ENCODE measurements at places on chromosomes 4 and X. TPM values are rescaled to one million over a fixed set of nuclear protein-coding genes. Genes with fewer than 3 reads are reported as not detected.

Gene MAGEB17
- not detected for total RNA-seq

Gene MSANTD1
- 1.2 TPM for total RNA-seq

Gene PARM1
- total RNA-seq, result 0.73 TPM

DNA sequence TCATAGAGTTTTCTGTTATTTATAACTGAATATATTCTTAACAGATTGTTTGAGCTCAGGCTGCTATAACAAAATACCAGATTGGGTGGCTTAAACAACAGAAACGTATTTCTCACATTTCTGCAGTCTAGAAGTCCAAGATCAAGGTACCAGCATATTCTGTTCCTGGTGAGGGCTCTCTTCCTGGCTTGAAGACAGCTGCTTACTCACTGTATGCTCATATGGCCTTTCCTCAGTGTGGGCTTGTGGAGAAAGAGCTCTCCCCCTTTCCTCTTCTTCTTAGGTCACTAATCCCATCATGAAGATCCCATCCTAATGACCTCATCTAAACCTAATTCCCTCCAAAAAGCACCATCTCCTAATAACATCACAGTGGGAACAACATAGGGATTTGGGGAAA is 117.8 kb downstream of the RASGEF1B start:
- no peak overlapping the region for H3K27ac ChIP-seq
- no peaks in the 10 kb centered on the region for H3K4me1 ChIP-seq
- no peaks in the 10 kb centered on the region for H3K36me3 ChIP-seq
- H3K27me3 ChIP-seq, result peaks cover 13% of the 10 kb centered on the region

- H3K4me1 ChIP-seq, result no peaks in the 10 kb centered on the region
- no peaks in the 10 kb centered on the region for H3K27me3 ChIP-seq
- H3K4me3 ChIP-seq, result no peak overlapping the region
- H3K27ac ChIP-seq, result no peak overlapping the region
Measured at GRCh38 chr4:152382057-152382785, 153.7 kb downstream of the FBXW7 start.

DNA sequence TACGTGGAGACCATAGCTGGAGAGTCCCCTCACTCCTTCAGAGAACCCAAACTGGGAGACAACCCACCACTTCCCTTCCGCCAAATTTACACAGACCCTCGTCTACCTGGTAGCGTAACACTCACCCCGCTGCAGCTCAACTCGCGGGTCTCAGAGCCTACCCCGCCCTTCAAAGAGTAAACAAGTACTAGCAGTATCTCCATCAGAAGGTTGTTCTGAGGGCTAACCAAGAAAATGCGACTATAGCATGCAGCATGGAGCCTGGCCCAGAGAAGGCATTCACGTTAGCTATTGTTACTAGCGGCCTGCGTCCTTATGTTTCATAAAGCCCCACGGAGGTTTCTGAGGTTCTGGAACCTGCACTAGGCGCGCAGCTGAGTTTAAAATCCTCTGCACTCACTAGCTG is 531 bp upstream of the MANBA start:
- peaks cover 24% of the 10 kb centered on the region for H3K4me1 ChIP-seq
- H3K27me3 ChIP-seq, result peaks cover 5% of the 10 kb centered on the region
- peak overlapping the region; percentile 87 for H3K27ac ChIP-seq
- peaks cover 2% of the 10 kb centered on the region for H3K36me3 ChIP-seq

- no peaks in the 10 kb centered on the region for H3K36me3 ChIP-seq
- no peak for DNase-seq
- H3K4me1 ChIP-seq, result peaks cover 3% of the 10 kb centered on the region
- no peak overlapping the region for H3K27ac ChIP-seq
Measured at GRCh38 chrX:13298836-13299235, 21.0 kb downstream of the ATXN3L start.

- no peak for DNase-seq
- H3K27ac ChIP-seq, result no peak overlapping the region
- H3K36me3 ChIP-seq, result no peaks in the 10 kb centered on the region
- H3K4me1 ChIP-seq, result peaks cover 12% of the 10 kb centered on the region
Measured at GRCh38 chr4:12724510-12724909, 759.6 kb downstream of the RAB28 start.

Measured in neural crest cell (in vitro differentiated cells).